ENCODE measurements at places on chromosomes 11 and 22.
A peak's percentile ranks its signal among the peaks of the same experiment; 100 is the strongest.

DNA sequence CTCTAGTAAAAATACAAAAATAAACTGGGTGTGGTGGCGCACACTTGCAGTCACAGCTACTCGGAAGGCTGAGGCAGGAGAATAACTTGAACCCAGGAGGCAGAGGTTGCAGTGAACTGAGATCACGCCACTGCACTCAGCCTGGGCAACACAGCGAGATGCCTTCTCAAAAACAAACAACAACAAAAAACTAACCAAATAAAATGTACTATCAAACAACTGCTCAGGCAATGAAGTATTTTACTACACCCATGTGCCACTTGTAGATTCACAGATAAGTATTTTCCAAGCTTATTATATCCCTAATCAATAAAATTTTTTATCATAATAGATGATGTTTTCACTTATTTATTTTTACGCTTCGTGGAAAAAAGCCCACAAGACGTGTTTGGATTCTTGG lies 924 bp downstream of the C11orf65 start:
- H3K4me1 ChIP-seq = no peaks in the 10 kb centered on the region
- H3K27me3 ChIP-seq = no peaks in the 10 kb centered on the region
- peak overlapping the region; percentile 70 for H3K4me3 ChIP-seq
- peak overlapping the region; percentile 94 for H3K27ac ChIP-seq
- DNase-seq = no peak

- peak within 1 kb of the TSS; percentile 88 for H3K4me3 ChIP-seq
- peak; percentile 98 for DNase-seq
- no peaks in the 10 kb centered on the region for H3K4me1 ChIP-seq
- no peaks in the 10 kb centered on the region for H3K27me3 ChIP-seq
- H3K27ac ChIP-seq = peak within 1 kb of the TSS; percentile 99
Measured at GRCh38 chr11:69048694-69049489, at the start of gene TPCN2. TPCN2 (plus strand) TSS chr11:69048932; CDS start chr11:69048998, 66 bp downstream.

DNA sequence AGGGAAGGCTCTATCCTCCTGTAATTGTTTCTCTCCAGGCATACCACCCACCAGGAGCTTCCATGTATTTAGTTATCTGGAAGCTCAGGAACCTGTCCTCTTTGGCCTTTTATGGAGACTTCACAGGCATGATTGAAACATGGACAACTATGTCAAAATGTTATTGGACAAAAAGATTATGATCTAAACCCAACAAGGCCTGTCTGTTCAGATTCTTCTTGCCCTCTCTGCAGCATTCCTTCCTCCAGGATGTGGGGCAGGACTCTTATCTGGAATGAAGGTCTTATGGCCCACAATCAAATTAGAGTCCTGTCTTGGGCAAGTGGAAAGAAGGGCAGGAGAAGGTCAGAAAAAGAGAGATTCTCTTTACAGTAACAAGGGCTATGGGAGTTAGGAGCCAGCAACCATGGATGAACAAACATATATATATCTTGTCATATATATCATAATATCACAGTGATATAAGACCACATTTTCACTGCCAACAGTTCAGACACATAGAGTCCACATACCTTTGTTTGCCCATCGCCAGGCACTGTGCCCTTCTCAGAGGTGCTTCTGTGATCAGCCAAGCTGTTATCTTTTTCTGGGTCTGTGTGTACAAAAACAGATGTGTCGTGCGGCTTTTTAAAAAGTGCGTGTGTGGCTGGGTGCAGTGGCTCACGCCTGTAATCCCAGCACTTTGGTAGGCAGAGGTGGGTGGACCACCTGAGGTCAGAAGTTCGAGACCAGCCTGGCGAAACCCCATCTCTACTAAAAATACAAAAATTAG lies 42.5 kb upstream of the SUSD2 start:
- no peak for DNase-seq
- H3K27me3 ChIP-seq = no peaks in the 10 kb centered on the region
- peaks cover 47% of the 10 kb centered on the region for H3K4me1 ChIP-seq
- no peak overlapping the region for H3K4me3 ChIP-seq

GRCh38 chr22:27874185-27874584 lies 44.9 kb downstream of the PITPNB start:
- DNase-seq = peak; percentile 65
- H3K4me3 ChIP-seq = no peak overlapping the region
- no peaks in the 10 kb centered on the region for H3K27me3 ChIP-seq
- peaks cover 12% of the 10 kb centered on the region for H3K36me3 ChIP-seq
- H3K27ac ChIP-seq = peak overlapping the region; percentile 87

DNA sequence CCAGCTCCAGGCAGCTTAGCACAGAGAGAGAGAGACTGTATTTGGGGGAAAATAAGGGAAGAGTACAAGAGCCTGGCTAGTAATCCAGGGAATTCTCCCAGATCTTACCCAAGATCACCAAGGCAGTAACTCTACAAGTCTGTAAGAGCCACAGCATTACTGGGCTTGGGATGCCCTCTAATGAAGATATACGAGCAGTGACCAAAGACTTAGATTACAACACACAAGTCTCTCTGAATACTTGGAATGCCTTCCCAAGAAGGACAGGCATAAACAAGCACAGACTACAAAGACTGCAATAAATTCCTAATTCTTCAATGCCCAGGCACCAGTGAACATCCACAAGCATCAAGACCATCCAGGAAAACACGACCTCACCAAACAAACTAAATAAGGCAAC lies 17.7 kb downstream of the DNAJC24 start:
- H3K4me3 ChIP-seq = no peak overlapping the region
- DNase-seq = no peak
- no peaks in the 10 kb centered on the region for H3K36me3 ChIP-seq
- H3K27me3 ChIP-seq = no peaks in the 10 kb centered on the region

- no peak overlapping the region for H3K4me3 ChIP-seq
- no peaks in the 10 kb centered on the region for H3K36me3 ChIP-seq
- H3K4me1 ChIP-seq = no peaks in the 10 kb centered on the region
- no peak for DNase-seq
- no peak overlapping the region for H3K27ac ChIP-seq
- H3K27me3 ChIP-seq = no peaks in the 10 kb centered on the region
Measured at GRCh38 chr11:104736502-104736901, 161.8 kb downstream of the CASP12 start.

- no peaks in the 10 kb centered on the region for H3K27me3 ChIP-seq
- H3K4me1 ChIP-seq = no peaks in the 10 kb centered on the region
- H3K27ac ChIP-seq = no peak overlapping the region
- DNase-seq = no peak
Measured at GRCh38 chr11:61881397-61881796, 9.9 kb downstream of the FADS3 start.
